ENCODE measurements at places on chromosomes 7 and 10.
A peak's percentile ranks its signal among the peaks of the same experiment; 100 is the strongest.

GRCh38 chr10:116669832-116670644, 49.3 kb downstream of the PNLIPRP2 start:
- DNase-seq, result no peak

DNA sequence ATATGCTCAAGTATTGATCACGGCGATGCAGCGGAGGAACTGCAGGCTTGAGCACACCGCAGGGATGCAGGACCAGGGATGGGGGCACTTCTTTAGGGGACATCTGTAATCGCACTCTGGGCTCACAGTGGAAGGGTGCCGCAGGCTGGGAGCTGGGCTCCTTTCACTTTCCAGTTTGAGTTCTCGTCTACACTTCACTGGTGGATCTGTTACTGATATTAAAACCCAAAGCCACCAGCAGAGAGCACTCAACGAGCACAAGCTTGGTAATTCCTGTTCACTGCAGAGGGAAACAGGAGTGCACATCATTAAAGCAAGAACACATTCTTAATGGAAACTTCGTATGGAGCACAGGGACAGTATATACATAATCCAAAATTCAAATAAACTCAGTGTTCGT, 91.3 kb downstream of the PARD3 start:
- peak; percentile 37 for DNase-seq

DNA sequence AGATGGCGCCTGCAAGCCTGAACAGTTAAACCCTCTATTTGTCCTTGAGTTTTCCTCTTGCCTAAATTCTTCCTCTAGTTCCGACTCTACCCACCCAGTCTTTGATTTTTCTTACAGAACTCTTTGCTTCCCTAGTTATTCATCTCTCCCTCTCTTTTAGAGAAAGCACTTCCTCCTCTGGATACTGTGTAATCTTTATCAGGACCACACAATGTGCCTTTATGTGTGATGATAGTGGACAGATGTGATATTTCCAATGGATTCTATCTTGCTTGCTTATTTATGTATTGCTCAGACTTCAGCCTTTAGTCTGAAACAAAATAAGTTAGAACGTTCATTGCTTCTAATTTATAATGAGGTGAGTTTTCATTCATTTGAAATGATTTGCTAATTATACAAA, 79.5 kb upstream of the CAV2 start:
- no peak for DNase-seq

DNA sequence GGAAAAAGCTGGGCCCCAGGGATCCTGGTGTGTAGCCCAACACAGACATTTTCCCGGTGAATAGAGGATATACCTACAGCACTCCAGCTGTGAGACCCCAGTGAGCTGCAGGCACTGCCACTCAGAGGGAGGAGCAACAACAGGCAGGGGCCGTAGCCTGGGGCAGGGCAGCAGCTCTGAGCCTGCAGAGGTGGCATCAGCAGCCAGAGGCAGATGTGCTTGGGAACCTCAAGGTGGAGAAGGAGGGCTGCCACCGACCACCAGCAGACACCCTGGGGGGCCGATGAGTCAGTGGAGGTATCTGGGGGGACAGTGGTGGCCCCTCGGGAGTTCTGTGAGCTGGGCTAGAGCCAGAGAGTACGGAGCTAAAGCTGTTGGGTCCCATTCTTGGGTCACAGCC, 110.2 kb upstream of the GDF10 start:
- no peak for DNase-seq

GRCh38 chr7:92244808-92245486, 767 bp downstream of the KRIT1 start:
- no peak for DNase-seq

DNA sequence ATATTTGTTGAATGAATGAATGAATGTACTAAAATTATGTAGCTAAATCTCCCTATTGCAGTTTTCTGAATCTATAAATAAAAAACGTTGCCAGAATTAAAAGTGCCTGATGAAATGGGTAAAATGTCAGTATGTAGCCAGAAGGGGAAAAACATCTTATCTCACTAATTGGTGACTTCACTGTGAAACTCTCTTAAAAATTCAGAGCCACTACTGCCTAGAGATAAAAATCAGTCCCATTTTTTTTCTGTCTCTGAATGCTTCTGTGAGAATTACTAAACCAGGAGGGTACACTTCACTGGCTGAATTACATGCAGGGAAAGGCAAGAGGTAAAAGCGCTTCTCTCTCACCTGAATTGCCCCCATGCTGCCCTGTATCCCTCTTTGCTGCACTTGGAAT, 69.6 kb upstream of the HPS1 start:
- peak; percentile 35 for DNase-seq

GRCh38 chr7:141220263-141220880, 146.5 kb downstream of the TMEM178B start:
- DNase-seq, result no peak

DNA sequence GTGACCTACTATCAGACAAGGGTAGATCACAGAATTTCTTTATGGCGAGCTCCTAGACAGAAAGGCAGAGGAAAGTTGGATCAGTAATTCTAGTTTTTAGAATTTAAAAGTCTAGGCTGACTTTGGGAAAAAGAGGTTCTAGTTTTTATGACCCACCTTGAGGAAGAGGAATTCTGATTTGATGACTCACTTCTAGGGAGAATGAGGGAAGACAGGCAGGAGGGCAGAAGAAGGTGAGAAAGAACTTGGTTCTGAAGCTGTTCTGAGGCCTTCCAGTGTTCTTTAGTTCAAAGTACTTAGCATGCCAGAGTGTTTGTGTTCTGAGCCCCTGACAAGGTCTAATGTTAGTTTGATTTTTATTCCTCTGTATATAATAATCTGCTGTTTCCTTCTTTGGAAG, 97.2 kb downstream of the PODXL start:
- no peak for DNase-seq

DNA sequence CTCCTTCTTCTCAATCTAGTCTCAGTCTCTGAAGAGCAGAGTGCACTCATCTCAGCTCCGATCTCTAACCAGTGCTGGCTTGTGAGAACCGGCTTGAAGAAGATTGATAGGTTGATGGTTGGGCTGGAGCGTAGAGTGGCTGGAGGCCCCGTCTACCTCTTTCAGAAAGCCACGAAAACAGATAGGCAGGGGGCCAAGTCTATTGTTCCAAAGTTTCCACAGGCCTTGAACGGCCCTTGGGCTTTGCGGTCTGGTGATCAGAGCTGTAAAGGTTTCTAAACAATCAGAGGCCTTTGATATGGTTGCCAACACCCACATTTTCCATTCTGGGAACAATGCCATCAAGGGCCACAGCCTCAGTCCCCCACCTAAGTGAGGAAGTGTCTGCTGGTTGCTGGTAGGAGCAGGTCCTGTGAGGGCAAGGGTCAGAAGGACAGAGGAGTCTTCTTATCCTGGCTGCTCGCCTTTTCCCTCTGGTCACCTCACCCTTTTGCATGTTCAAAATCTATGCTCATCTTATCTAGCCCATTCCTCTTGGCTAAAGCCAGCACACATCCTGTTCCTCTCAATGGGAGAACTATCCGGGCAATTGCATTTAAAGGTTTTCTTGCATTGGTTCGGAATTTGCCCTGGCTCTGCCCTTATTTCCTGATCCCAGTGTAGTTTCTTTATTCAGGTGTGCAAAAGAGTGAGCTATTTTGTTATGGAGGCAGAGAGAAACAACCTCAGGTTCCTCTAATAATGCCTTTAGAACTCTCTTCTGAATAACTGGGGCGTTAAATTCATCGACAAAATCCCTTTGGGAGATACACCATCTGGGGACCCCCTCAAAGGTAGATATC, 70.3 kb upstream of the KMT2E start:
- DNase-seq, result peak; percentile 98

DNA sequence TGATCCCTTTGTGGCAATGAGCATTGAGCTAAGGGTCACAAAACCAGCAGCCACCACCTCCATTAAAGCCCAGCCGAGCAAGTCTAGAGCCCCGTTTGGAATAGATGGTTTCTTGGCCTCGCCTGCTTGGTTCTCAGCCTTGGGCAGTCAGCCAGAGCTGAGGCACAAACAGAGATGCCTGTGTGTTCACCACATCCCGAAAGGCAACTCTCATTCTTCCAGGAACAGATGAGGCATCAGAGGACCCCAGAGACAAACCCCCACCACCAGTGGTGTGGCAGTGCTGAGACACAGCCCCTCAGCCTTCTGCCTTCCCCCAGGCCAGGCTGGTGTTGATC, 203.3 kb upstream of the ZMIZ1 start:
- DNase-seq, result no peak

- DNase-seq, result no peak
Measured at GRCh38 chr7:151272877-151273276, 24.4 kb upstream of the SMARCD3 start.
